ENCODE measurements at places on chromosomes 3 and 15. TPM values are rescaled to one million over a fixed set of nuclear protein-coding genes. Genes with fewer than 3 reads are reported as not detected.

The ITIH3 gene
- total RNA-seq: 9.5 TPM

The ECE2 gene
- not detected for total RNA-seq

The INKA1 gene
- 6.6 TPM for total RNA-seq

The SCAMP5 gene
- 2.6 TPM for total RNA-seq

Measured in upper lobe of right lung (tissue), 1 donor.